ENCODE measurements at places on chromosomes 16 and 17.

DNA sequence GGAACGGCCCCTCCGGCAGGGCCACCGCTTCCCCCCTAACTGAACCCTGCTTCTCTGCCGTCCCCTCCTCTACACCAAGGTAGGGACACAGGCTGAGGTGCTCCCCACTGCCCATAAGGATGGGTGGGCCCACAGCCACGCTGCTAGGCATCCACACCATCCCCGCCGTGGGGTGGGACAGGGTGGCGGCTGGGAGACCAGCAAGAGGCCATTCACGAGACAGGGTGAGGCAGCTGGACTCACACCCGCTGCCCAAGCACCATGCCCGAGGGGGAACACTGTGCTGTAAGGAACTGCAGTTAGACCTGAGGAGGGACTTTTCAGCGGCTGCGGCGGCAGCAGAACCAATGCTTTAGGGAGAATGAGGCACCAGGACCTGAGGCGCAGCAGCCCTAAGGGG lies 47.5 kb upstream of the RRN3 start:
- no peak for DNase-seq

DNA sequence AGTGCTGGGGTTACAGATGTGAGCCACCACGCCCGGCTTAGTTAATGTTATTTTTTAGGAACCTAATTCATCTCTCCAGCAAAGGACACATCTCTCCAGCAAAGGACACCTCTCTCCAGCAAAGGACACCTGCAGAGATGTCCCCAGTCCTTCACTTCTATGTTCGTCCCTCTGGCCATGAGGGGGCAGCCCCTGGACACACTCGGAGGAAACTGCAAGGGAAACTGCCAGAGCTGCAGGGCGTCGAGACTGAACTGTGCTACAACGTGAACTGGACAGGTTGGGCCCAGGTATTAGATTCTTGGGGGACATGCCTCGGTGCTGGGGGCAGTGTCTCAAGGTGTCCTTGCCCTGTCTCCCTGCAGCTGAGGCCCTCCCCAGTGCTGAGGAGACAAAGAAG lies 4.7 kb downstream of the PFAS start:
- no peak for DNase-seq

GRCh38 chr16:69839798-69840409 lies 77.8 kb downstream of the WWP2 start:
- DNase-seq, result no peak

DNA sequence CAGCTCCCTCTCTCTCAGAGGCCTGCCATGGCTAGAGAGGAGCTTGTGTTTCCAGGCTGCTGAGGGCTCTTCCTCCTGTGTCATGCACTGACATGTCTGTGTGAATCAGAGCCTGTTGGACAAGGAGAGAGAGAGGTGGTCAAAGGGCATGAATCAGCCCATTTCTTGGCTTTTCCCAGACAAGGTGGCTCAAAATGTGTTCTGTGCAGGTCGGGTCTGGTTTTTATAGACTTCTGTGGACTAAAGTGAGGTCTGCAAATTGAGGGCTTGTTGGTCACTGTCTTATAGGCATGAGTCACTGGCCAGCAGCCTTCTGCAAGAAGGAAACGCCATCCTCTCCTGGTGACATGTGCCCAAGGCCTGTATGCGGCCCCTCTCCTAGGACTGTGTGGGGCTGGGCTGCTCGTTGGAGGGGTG lies 97.9 kb downstream of the FOXL1 start:
- DNase-seq, result no peak

DNA sequence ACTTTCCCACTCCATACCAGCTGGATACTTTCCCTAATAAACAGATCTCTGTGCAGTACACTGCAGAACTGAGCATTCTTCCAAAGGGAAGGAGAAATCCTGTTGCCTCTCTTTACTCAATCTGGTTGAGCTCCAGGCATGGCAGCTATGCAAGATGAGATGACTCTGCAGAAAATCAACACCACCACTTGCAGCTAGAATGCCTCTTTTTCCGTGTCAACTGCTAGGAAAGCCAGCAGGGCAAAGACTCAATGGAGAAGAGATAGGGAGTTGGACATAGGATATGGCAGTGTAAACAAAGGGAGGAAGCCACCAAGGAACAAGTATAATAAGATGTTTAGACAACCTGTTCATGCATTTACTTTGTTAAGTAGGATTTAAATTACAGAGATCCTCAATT lies 40.4 kb upstream of the CORO6 start:
- DNase-seq, result no peak

GRCh38 chr17:8785547-8786413 lies 13.4 kb downstream of the MFSD6L start:
- DNase-seq, result peak; percentile 77

GRCh38 chr16:85611444-85612190 lies 1.5 kb upstream of the GSE1 start:
- peak; percentile 69 for DNase-seq
